Cortex of kidney (tissue), 1 donor: ENCODE measurements at places on chromosomes 11 and 22.

DNA sequence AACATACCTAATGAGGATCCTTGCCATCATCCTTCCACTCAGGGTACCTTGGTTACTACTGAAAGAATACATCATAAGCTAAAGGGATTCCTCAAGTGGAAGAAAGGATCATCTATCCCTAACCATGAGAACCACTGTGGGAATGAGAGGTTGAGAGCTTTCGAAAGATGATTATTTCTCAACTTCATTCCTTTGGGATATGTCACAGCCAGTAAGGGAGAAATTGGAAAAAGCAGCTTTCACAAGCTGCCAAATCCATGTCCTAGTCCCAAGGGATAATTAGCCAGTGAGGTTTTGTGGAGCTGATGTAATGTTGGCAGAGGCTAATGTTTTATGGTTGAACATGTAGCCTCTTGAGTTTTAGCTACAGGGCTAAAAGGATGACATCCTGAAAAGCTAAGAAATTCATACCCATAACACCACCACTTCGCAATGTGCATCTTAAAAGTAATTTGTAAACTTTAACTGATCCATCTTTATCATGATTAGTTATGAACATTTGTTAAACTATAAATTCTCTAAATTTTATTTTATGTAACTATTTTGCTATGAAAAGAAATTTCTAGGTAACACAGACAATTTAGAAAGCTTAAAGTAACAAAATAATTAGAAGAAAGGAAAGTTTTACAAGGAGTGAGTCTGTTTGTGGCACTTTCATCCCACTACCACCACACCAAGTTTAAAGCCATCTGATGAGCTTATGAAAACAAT, 123.9 kb downstream of the MRTFA start:
- DNase-seq = no peak

DNA sequence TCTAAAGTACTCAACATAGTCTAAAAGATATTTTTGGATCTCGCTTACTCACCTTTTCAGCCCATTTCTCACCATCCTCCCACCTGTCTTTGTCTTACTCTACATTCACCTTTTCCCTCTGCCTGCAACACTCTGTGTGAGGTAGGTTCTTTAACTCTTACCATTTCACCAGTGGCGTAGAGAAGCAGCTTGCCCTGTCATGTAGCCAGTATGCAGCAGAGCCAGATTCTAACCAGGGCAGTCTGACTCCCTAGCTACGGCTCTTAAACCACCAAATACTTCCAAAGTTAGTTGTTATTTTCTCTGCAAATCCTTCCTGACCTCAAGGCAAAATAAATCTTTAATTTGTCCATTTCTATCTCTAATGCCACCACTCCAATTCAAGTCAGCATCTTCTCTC, 7.5 kb downstream of the ALG8 start:
- no peak for DNase-seq

DNA sequence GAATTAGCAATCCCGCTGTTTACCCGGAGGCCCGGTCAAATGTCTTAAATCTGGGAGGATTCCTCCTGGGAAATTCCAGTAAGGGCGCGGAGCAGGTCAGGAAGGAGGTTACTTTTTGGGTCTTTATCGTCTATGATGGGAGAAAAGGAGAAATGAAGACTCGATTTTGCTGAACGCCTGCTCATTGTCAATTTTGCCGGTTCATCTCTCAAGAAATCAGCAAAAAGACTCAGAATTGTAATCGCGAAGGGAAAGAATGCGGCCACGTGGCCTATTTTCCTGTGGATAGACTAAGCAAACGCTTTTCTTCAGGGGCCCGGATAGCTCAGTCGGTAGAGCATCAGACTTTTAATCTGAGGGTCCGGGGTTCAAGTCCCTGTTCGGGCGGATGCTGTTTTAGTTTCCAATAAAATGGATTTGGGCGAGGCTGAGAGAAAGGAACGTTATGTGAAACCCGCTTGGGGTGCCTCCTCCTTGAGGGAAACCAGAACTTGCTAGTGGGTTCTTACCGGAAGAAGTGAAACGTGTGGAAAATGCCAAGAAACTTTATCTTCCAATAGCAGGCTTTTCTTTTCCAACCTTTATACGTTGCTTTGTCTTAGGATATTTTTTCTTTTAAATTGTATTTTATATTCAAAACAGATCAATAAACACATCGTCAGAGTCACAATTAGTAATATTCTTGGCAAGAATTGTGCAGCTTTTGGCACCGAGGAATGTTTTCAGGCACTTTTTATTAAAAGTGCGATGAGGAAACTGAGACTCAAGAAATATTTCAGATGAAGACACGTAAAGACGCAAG, 45.0 kb downstream of the OR4D9 start:
- DNase-seq = no peak

GRCh38 chr11:131785801-131786200, 415.4 kb downstream of the NTM start:
- DNase-seq = no peak

- DNase-seq = no peak
Observed at GRCh38 chr11:47160753-47161133, 15.9 kb downstream of the ARFGAP2 start.

DNA sequence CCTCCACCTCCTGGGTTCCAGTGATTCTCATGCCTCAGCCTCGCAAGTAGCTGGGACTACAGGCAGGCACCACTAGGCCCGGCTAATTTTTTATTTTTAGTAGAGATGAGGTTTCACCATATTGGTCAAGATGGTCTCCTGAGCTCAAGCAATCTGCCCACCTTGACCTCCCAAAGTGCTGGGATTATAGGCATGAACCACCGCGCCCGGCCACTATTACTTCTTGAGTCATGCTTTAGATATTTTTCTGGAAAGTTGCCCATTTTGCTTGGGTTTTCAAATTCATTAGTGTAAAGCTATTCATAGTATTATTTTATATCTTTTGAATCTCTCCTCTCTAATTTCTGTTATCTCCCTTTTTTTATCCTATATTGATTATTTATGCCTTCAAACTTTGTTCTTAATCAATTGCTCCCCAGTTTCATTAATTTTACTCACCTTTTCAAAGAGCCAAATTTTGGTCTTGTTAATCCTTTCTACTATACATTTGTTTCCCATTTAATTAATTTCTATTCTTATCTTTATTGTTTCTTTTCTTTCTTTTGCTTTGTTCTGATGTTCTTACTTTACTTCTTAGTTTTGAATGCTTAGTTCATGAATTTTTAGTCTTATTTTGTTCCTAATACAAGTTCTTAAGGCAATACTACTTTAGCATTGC, 10.3 kb upstream of the RAC2 start:
- DNase-seq = no peak

DNA sequence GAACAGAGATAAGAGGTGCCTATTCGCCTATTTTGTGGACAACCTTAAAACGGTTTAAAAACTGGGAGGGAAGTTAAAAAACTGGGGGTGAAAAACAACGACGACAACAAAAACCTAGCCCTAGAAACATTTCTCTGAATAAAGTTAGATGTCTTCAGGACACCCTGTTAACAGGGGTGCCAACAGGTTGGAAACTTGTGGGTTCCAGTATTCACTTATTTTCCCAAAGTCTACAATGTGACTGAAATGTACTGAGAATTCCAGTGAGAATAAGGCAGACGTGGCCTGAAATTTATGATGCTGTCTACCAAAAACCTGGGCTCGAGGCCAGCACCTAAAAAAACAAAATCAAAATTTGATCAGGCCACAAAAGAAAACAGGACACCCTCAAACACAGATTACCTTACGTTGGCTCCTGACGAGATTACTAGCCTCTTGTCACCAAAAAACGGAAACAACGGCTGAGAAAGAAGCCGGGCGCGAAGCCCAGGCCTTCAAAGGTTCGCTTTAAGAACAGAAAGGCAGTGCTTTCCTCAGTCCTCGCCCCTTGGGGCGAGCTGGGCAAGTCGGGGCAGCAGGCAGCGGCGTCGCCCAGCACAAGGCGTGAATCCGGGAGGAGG, 906 bp downstream of the CCDC90B start:
- no peak for DNase-seq

DNA sequence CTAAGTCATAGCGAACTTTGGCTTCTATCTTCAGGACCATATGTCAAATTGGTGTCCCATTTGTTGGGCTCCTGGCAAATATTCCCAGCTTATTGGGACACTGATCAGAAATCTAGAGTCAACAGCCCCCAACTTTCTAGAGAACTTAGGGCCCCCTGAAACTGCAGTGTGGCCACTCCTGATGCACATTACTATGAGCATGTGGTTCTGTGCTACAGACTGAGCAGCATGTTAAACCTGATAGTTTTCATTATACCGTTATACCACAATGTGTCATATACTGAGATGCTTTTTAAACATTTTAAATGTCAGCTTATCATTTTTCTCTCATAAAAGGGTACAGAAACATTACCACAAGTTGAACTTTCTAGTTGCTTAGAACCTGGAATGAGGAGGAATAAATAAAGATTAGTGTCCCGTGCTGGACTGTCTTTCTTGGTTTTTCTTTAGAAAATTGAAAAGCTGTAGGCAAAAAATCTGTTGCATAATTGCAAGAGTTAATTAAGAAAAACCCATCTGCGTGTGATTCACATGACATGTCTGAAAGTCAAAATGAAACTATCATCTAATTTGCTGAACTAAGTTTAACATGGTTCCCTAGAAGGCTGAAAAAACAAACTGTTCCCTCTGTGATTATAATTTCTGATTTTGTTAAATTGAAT, 16.4 kb upstream of the CTSC start:
- no peak for DNase-seq

- DNase-seq = no peak
Observed at GRCh38 chr11:46456269-46457001, 64.9 kb upstream of the CHRM4 start.

- no peak for DNase-seq
Observed at GRCh38 chr22:41841085-41841712, 8.3 kb downstream of the SREBF2 start.

DNA sequence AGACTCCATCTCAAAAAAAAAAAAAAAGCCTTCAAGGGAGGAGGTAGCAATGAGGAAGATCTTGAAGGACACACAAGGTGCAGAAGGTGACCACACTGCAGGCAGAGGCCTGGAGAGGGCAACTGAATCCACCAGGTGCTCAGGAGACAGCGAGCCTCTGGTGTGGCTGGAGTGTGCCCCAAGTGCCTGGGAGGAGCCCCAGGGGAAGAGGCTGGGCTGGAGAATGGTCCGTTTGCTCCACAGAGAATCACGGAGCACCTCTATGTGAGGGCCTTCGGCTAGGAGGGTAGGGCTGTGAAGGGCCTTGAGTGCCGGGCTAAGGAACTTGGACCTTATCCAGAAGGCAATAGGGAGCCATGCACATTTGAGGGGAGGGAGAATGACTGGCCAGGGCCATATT, 50.3 kb downstream of the ARRB1 start:
- no peak for DNase-seq

DNA sequence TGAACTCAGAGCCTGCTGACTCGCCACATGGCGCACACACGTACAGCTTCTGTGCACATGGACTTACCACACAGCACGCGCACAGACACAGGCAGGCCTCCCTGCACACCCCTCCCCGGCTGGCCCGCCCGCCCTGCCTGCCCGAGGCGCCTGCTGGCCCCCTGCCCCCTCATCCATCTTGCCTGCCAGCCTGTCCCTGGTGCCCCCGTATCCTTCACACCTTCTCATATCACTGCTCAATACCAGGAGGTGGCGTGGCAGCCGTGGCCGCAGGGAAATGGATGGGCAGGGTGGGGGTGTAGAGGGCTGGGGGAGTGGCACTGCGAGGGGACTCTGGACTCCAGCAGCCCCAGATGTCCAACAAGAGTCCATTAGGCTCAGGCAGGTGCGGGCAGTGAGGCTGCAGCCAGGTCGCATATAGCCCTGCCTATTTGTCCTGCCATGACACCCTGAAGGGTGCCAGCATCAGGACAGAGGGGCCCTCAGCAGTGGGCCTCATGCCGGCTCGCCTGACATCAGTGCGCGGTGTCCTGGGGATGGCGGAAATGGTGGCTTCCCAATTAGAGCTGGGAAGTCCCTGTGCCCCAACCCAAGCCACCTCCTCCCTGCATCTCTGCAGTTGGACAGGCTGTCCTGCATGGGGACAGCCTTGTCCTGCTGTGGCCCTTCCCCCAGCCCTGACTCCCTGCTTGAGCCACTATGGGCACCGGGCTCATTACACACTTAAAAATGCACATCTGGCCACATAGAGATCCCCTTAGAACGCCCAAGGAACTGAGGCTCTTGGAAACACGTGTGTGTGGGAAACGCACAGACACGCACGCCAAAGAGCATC, 2.0 kb upstream of the TBX10 start:
- DNase-seq = no peak

DNA sequence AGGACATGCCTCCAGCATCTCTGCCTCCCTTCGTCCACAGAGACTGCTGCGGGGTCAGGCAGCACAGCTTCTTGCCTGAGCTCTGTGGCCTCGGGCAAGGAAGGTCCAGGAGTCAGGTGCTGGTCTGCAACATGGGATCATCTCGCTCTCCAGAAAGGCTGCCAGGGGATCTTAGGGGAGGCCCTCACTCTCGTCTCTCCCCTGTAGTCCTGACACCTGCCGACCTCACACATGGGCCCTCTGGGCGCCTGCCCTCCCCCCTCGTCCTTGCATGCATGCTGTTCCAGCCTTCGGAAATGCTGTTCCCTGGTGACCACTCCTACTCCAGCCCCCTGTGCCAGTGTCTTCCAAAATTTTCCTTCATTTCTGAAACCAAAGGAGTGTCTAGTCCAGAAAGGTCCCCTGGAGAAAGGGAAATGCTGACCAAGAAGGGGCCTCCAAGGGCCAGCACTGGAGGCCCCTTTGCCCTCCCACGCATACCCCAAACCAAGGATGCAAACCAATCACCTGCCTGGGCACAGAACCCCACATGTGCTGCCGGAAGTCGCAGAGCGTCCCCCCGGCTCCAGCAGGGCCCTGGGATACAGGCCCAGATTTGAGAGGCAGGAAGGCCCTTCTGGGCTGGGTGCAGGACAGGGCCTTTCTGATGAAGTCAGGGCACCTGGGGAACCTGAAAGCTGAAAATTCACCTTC, 41.0 kb downstream of the IGF2 start:
- DNase-seq = no peak

DNA sequence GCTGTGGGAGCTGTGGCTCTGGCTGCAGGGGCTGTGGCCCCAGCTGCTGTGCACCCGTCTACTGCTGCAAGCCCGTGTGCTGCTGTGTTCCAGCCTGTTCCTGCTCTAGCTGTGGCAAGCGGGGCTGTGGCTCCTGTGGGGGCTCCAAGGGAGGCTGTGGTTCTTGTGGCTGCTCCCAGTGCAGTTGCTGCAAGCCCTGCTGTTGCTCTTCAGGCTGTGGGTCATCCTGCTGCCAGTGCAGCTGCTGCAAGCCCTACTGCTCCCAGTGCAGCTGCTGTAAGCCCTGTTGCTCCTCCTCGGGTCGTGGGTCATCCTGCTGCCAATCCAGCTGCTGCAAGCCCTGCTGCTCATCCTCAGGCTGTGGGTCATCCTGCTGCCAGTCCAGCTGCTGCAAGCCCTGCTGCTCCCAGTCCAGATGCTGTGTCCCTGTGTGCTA, 514 bp downstream of the KRTAP5-9 start:
- DNase-seq = no peak

DNA sequence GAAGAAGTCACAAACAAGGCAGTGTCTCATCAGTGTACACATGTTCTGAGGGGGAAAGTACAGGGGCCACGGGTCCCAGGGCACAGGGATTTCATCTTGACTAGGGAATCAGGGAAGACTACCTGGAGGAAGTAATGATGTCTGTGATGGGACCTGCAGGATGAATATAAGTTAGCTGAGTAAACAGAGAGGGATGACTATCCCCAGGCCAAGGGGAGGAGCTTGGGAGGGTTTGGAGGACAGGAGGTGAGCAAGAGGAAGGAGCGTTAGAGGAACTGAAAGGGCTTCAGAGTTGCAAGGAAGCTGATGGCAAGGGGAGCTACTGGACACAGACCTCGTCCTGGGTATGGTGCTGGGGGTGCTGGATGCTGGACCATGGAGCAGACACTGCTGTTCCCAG, 56.4 kb downstream of the TRAF6 start:
- DNase-seq = no peak

- no peak for DNase-seq
Observed at GRCh38 chr11:9607511-9607899, 34.0 kb downstream of the WEE1 start.
